ENCODE measurements at places on chromosomes 6 and 20.

DNA sequence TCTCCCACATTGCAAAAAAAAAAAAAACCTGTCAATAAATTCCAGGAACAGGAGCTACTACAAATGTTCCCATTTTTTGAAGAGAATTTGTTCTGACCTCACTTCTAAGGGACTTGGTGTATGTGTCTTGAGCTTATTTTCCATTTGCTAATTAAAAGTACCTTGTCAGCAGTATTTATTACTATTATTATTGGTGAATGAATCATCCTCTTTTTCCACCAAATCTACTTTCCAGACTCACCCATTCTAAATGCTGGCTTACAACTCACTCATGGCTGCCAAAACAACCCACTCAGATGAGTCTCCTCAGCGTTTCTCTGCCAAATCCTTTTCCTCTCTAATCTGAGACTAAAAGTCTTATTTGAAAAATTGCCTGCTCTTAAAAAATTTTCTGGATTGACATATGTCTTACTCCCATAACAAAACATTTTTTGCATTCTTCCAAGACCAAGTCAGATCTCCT lies 33.2 kb upstream of the TASP1 start:
- DNase-seq = no peak

- no peak for DNase-seq
These were observed 5.8 kb upstream of the OR2B3 start for GRCh38 chr6:29092957-29093356.

DNA sequence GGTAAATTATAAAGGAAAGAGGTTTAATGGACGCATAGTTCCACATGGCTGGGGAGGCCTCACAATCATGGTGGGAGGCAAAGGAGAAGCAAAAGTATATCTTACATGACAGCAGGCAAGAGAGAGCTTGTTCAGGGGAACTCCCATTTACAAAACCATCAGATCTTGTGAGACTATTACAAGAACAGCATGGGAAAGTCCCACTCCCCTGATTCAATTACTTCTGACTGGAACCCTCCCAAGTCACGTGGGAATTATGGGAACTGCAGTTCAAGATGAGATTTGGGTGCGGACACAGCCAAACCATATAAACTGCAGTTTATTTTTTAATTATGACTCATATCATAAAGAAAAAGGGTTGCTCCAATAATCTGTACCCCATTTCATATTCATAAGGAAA lies 22.3 kb upstream of the HLA-DQA2 start:
- DNase-seq = no peak

- DNase-seq = no peak
These were observed 606.0 kb upstream of the BTBD3 start for GRCh38 chr20:11311659-11312224.

- no peak for DNase-seq
These were observed 230.8 kb downstream of the CD83 start for GRCh38 chr6:14348389-14348788.

DNA sequence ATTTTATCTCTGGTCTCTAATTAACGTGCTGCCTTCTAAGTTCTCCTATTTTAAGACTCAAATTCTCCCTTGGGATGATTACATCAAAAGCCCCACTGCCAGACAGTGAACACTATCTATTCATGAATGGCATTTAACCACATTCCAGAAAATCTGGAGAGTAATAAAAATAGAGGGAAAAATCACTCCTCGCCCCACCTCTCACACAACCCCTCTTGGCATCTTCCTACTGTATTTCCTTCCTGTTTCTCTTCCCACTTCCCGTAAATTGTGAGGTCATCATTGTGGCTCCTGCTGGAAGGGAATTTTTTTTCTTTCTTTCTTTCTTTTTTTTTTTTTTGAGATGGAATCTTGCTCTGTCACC lies 31.5 kb downstream of the RAB44 start:
- DNase-seq = no peak

DNA sequence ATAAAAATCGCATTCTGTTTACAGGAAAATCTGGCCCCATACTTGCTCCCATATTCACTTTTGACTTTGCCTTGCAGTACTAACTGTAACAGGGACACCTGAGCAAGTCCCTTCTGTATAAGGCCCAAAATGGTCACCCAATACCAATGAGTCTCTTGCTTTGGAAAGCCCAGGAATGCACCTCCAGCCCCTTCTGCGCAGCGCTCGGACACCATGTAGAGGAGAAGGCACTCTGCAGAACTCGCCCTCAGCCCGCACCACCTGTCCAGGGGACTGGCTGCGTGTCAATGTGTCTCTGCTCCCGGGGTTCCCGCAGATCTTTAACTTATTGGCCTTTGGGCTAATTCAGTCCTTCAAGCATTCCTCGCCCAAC lies 746 bp upstream of the PRND start:
- no peak for DNase-seq

DNA sequence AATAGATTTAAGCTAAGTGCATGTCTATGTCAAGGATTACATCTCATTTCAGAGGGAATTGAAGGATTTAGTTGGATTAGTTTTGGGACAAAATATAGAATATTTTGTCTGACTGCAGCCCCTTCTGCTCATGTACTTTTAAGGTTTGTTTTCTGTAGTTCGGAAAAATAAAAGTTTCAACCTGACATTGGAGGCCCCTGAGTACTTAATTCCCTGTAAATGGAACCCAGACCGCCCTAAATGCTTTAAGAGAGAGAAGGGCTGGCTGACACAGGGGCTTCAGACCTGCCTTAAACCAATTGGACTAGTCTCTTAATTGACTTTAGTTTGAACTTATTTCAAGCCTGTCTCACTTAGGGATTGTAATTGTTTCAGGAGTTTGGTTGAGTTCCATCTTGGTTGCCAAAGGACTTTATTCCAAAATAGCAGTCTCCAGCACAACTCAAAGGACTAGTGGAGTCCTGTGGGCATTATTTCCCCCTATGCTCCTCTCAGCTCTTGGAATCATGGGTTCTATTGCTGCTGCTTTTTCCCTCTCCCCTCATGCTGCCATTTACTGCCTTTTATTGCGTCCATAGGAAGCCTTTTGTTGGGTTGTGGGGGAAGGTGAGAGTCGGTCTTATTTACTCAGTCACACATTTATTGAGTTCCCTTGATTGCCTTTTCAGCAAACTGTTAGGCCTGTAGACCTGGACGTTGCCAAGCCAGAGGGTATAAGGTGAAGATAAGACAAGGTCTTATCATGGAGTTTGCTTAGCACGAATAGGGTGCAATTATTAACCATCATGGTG lies 14.5 kb downstream of the BRD2 start:
- DNase-seq = no peak

DNA sequence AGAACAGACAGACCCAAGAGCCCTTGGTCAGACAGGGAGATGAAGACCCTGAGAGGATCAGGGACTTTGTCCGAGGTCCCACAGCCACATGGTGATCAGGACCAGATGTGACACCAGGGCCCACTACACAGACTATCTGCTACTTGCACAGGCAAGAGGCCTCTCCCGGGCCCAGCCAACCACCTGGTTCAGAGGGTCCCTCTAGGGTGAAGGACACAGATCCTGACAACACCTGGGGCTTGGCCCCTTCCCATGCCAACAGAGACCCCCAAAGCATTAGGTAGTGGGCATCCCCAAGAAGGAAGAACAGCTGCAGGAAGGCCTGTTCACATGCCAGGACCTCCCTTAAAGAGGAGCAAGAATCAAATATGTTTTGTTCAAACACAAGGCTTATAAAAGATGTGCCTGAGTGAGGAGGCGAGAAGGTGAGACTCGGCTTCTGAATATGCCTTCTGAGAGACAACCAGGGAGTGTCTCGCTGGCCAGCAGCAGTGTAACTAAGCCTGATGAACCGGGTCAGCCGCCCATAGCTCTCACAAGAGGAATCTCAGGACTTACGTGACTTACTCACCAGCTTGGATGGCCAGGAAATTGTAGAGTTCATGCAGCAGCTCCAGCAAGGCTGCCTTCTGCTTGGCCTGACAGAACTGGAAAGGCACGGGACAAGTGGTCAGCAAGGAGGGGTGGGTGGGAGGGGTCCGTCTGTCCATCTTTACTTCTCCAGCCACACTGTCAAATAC lies 5.0 kb downstream of the LEMD2 start:
- DNase-seq = no peak

GRCh38 chr20:62528983-62529891 lies 53.4 kb upstream of the GATA5 start:
- no peak for DNase-seq

GRCh38 chr6:169312658-169313346 lies 59.2 kb upstream of the THBS2 start:
- no peak for DNase-seq

- no peak for DNase-seq
These were observed 15.7 kb upstream of the TGM2 start for GRCh38 chr20:38180781-38181180.

GRCh38 chr6:84089081-84089480 lies 55.5 kb downstream of the MRAP2 start:
- no peak for DNase-seq

GRCh38 chr20:15814911-15815310 lies 758.3 kb downstream of the KIF16B start:
- DNase-seq = no peak

- no peak for DNase-seq
These were observed 13.7 kb downstream of the ACOT13 start for GRCh38 chr6:24680582-24680981.

DNA sequence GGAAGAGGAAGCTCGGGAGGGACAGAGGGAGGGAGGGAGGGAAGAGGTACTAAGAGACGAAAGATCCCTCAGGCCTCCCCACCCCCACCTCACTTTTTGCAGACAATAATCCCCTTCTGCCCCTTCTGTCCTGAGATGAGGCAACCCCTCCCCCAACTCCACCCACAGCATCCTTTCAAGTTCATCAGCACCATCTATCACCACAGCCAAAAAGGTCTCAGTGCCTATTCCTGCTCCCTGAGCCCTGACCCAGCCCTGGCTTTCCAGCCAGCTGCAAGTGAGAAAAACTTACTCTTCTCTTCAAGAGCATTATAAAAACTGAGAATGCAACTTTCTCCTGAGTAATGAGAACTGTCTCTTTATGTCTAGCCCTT lies 133.2 kb upstream of the LRFN2 start:
- no peak for DNase-seq

DNA sequence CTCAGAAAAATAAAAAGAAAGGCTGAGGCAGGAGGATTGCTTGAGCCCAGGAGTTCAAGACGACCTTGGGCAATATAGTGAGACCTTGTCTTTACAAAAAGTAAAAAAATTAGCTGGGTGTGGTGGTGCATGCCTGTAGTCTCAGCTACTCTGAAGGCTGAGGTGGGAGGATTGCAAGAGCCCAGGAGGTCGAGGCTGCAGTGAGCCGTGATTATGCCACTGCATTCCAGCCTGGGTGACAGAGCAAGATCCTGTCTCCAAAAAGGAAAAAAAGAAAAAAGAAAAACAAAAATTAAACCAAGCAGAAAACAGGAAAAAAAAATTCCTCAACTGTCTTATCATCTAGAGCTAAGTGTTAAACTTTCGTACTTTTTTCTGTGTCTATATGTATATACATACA lies 12.4 kb upstream of the SRSF3 start:
- no peak for DNase-seq

DNA sequence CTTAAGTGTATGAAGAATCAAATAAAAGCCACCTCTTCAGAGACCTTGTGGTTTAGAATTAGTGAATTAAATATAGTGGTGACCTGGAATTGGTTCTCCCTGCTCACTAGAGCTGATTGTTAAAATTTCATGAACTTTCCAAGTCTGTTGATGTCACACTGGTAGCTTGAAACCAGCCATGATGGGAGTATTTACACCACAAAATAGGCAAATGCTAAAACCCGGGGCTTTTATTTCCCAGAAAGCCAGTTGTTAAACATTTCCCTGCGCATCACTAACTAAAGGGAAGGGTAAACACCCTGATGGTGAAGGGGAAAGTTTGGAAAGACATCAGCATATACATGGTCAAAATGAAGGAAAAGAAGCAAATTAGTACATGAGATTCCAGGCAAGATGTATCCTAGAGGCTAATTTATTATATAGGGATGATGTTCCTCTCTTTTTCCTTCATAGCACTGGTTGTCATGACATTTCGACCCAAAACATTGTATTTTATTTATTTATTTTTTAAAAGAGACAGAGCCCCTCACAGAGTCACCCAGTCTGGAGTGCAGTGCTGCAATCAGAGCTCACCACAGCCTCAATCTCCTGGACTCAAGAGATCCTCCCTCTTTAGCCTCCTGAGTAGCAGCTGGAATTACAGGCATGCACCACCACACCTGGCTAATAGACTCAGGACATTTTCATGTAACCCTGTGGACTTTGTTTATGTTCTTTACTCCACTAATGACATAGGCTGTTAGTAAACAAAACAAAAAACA lies 123.2 kb downstream of the RIN2 start:
- DNase-seq = no peak

DNA sequence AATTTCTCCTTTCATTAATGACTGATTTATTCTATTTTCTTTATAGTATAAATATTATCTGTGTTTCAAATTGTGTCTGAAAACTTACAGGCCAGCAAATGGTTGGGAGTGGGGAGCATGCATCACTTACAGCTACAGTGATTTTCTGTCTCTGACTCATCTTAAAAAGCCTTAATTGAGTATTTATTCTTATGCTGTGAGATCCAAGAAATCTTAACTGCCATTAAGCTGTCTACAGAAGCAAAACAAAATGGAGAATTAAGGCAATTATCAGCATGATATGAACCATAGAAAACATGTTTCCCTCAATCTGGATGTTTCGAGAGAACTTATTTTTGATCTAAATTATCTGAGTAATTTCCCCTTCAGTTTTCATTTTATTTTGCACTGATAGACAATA lies 831.2 kb downstream of the KIF16B start:
- DNase-seq = no peak

GRCh38 chr6:142356201-142356883 lies 54.5 kb downstream of the ADGRG6 start:
- DNase-seq = no peak

DNA sequence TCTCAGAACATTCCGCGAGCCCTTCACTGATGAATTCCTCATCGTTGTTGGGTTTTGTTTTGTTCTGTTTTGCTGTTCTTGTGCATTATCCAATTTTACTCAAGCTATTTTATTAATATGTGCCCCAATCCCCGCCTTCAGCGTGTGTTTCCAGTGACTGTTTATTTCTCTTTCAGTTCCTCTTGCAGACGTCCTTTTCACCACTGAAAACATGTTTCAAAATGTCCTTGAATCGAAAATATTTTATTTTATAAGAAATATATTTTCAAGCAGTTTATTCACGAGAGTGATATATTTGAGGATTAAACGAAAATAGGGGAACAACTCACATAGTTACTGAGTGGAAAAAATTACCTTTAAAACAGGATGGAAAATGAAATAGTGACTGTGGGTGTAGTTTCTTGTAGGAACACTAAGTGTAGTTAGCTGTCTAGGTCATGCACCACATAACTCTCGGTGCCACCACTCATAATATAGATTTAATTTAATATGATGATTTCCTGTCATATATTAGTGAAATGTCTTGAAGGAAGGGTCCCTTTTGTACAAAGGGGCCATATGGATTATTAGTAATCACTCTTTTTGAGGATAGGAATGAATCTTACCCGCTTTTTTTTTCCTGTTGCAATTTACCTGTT lies 45.3 kb upstream of the HDDC2 start:
- DNase-seq = no peak

DNA sequence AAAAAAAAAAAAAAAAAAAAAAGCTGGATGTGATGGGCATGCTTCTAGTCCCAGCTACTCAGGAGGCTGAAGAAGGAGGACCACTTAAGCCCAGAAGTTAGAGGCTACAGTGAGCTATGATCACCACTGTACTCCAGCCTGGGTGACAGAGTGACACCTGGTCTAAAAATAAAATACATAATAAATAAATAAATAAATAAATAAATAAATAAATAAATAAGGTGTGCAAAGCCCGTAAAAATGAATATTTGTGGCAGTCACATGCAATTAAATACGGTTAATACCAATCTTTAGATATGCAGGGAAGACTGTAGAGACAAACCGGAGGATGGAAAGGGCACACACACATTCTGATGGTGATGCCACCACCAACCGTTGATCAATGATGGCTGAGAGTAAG lies 26.2 kb downstream of the IL22RA2 start:
- no peak for DNase-seq

GRCh38 chr6:111750753-111751673 lies 122.2 kb downstream of the FYN start:
- no peak for DNase-seq

Data from NCI-H510A (cell line).